ENCODE measurements at places on chromosomes 7 and 10. TPM values are rescaled to one million over a fixed set of nuclear protein-coding genes. Genes with fewer than 3 reads are reported as not detected.

DNA sequence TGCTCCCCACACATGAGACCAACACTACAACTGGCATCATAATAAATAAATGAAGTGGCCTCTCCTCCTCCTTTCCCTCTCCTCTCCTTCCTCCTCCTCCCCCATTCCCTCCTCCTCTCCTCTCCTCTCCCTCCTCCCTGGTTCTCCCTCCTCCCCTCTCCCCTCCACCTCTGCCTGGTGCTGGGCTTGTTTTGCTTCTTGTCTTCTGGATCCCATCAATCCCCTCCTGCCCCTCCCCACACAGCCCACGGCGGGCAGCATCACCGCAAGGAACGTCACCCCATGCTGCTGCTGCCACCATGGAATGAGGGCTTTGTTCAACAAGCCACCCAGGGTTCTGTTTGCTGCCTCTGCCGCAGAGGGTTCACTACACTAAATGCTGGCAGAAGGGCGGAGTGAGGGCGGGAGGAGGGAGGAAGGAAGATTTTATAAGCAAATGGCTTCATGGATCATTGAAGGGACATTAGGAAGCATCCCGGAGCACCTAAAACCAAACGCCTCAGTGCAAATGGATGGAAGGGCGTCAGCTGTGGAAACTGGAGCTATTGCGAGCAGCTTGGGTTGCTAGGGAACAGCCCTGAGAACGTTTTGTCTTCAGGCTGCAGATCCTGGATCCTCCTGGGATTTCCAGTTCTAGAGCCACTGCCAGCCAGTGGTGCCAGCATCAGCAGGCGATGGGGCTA, 379.7 kb upstream of the ZMIZ1 start:
- DNase-seq, result no peak
- no peaks in the 10 kb centered on the region for H3K4me1 ChIP-seq
- H3K36me3 ChIP-seq, result no peaks in the 10 kb centered on the region
- no peak overlapping the region for H3K4me3 ChIP-seq
- peaks cover 16% of the 10 kb centered on the region for H3K27me3 ChIP-seq
- H3K27ac ChIP-seq, result no peak overlapping the region

GRCh38 chr10:119706521-119707278, 19.1 kb upstream of the INPP5F start:
- H3K4me1 ChIP-seq, result peaks cover 32% of the 10 kb centered on the region
- H3K27me3 ChIP-seq, result no peaks in the 10 kb centered on the region
- peak overlapping the region; percentile 16 for H3K4me3 ChIP-seq
- DNase-seq, result no peak
- H3K27ac ChIP-seq, result peak overlapping the region; percentile 93
- peaks cover 33% of the 10 kb centered on the region for H3K36me3 ChIP-seq

MRC1 gene
- total RNA-seq, result not detected

DNA sequence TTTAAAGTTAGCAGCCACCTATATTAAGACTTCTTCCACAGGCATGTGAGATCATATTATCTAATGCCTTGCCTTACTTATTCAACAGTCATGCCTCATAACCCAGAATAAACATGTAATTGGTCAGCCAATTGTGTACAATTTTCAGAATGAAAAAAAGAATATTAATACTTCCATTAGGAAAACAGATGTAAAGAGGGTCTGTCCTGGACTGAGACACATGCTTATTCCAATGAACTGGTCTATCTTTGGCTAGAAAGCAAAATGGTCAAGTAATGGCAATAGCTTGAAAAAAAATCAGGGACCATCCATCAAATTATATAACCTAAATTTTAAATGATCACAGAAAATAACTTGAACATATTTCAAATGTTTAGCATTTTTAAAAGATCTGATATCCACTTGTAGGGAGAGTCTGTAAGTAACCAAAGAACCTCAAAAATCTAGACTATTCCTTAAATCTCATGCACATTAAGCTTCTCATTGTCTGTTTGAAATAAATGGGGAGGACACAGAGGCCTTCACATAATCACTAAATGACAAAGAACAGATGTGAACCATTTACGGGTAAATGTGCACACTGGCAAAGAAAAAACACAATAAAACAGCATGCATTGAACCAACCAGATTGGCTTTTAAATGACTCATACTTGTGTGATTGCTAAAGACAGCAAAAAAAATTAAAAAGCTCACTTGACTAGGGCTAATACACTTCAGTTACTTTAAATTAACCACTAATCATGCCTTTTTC, 568.8 kb upstream of the PCDH15 start:
- H3K4me3 ChIP-seq, result no peak overlapping the region
- no peaks in the 10 kb centered on the region for H3K4me1 ChIP-seq
- no peaks in the 10 kb centered on the region for H3K27me3 ChIP-seq
- DNase-seq, result no peak
- no peaks in the 10 kb centered on the region for H3K36me3 ChIP-seq

CUZD1 gene
- total RNA-seq, result 1.1 TPM

- no peak overlapping the region for H3K27ac ChIP-seq
- H3K4me1 ChIP-seq, result no peaks in the 10 kb centered on the region
- H3K4me3 ChIP-seq, result no peak overlapping the region
- no peak for DNase-seq
These were observed 51.0 kb upstream of the NPS start for GRCh38 chr10:127498087-127498486.

OR9A2 gene
- not detected for total RNA-seq

- H3K27me3 ChIP-seq, result peaks cover 5% of the 10 kb centered on the region
- no peak overlapping the region for H3K4me3 ChIP-seq
- H3K4me1 ChIP-seq, result peaks cover 18% of the 10 kb centered on the region
- H3K36me3 ChIP-seq, result peaks cover 5% of the 10 kb centered on the region
- H3K27ac ChIP-seq, result no peak overlapping the region
These were observed 7.8 kb upstream of the GPR141 start for GRCh38 chr7:37675749-37676148.

MEOX2 gene
- total RNA-seq, result not detected

GRCh38 chr10:78763651-78764395, 304.9 kb upstream of the ZMIZ1 start:
- DNase-seq, result no peak
- no peaks in the 10 kb centered on the region for H3K27me3 ChIP-seq
- H3K36me3 ChIP-seq, result no peaks in the 10 kb centered on the region
- no peaks in the 10 kb centered on the region for H3K4me1 ChIP-seq
- no peak overlapping the region for H3K4me3 ChIP-seq

WIPF3 gene
- not detected for total RNA-seq

DNA sequence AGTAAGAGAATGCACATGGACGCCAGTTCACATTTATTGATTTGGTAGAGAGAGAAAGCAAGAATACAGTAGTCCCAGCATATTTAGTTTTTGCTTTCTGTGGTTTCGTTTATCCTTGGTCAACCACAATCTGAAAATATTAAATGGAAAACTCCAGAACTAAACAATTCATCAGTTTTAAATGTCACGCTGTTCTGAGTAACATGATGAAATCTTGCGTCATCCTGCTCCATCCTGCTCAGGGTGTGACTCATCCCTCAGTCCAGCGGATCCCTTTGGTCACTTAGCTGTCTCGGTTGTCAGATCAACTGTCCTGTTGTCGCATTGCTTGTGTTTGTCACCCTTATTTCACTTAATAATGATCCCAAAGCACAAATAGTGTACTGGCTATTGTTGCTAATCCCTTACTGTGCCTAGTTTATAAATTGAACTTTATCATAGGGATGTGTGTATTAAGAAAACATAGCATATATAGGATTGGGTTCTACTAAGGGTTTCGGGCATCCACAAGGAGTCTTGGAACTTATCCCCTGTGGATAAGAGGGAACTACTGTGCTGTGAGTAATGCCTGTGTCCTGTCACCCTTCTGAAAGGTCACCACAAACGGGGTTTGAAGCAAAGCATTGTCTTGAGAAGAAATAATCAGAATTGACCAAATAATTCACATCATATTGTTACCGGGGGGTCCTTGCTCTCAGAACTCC, 73.6 kb downstream of the OTUD1 start:
- DNase-seq, result no peak
- H3K27me3 ChIP-seq, result peaks cover 5% of the 10 kb centered on the region
- H3K36me3 ChIP-seq, result no peaks in the 10 kb centered on the region
- H3K27ac ChIP-seq, result no peak overlapping the region
- H3K4me1 ChIP-seq, result no peaks in the 10 kb centered on the region

DNA sequence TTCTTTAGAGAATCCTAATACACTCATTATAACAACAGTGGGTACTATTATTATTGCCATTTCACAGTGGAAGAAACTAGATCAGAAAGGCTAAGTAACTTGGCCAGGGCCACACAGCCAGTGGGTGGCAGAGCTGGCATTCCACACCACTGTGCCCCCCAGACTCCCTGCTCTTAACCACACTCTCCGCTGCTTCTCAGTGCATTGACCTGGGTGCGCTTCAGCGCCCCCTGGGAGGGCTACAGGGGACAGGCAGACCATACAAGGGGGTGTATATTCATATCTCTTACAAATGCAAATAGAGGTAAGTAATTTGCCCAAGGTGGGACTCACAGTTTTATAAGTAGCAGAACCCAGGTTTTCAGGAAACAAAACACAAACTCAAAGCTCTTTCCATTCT, 77.0 kb upstream of the NMT2 start:
- no peak overlapping the region for H3K27ac ChIP-seq
- no peaks in the 10 kb centered on the region for H3K36me3 ChIP-seq
- DNase-seq, result no peak
- peaks cover 11% of the 10 kb centered on the region for H3K4me1 ChIP-seq

- no peak for DNase-seq
- no peak overlapping the region for H3K27ac ChIP-seq
- no peak overlapping the region for H3K4me3 ChIP-seq
- no peaks in the 10 kb centered on the region for H3K4me1 ChIP-seq
These were observed 98.9 kb downstream of the WDR11 start for GRCh38 chr10:120950051-120950561.

GRCh38 chr10:66455304-66455703, 470.5 kb upstream of the LRRTM3 start:
- H3K36me3 ChIP-seq, result peaks cover 10% of the 10 kb centered on the region
- H3K27ac ChIP-seq, result no peak overlapping the region
- no peaks in the 10 kb centered on the region for H3K4me1 ChIP-seq
- DNase-seq, result no peak

Measured in natural killer cell treated with Interleukin-12 subunit alpha and Interleukin-12 subunit beta and Interleukin-15 and Interleukin-18, amount 100 ng/mL, for 72 hours (primary cell).